ENCODE measurements at places on chromosomes 1 and 21. TPM values are rescaled to one million over a fixed set of nuclear protein-coding genes. Genes with fewer than 3 reads are reported as not detected.

GRCh38 chr1:236354330-236355147 lies 39.5 kb upstream of the EDARADD start:
- no peaks in the 10 kb centered on the region for H3K4me1 ChIP-seq
- no peaks in the 10 kb centered on the region for H3K27me3 ChIP-seq
- no peak overlapping the region for H3K4me3 ChIP-seq
- DNase-seq, result no peak
- H3K36me3 ChIP-seq, result no peaks in the 10 kb centered on the region
- no peak overlapping the region for H3K27ac ChIP-seq

DNA sequence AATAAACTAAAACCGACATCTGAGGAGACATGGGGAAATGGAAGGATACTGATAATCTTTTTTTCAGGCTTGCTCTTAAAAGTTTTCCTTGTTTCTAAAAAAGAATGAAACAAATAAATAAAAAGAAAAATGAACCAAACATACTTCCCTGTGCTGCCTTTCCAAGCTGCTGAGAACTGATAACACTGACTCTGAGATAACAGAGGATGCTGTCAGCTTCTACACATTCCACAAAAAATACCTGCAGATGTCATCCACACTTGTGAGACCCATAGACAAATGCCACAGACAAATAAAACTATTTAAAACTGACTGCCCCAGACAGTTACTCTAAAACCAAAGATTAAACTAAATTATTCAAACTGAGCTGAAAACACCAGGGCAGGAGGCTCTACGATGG lies 12.0 kb upstream of the OR6K3 start:
- no peaks in the 10 kb centered on the region for H3K36me3 ChIP-seq
- no peak for DNase-seq
- H3K27me3 ChIP-seq, result no peaks in the 10 kb centered on the region
- H3K4me3 ChIP-seq, result no peak overlapping the region
- H3K4me1 ChIP-seq, result no peaks in the 10 kb centered on the region

DNA sequence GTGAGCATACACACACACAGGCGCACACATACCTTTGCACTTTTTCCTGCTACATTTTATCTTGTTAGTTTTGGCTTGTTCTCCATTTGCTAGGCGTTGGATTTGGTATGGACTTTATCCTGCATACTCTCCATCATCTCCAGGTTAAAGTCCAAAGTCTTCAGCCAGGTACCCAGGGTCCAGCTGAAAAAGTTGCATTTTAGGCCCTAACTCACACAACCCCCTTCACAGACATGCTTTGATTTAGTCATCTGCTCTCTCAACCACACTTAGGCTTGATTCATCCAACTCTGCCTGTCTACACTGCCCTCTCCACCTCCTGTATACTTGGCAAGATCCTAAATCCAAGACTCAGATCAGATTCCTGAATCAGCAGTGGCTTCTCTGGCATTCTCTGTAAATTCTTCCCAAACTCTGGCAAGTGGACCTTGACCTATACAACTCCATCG lies 10.7 kb upstream of the LAMB3 start:
- no peak overlapping the region for H3K4me3 ChIP-seq
- H3K27ac ChIP-seq, result no peak overlapping the region
- no peak for DNase-seq
- H3K27me3 ChIP-seq, result no peaks in the 10 kb centered on the region
- no peaks in the 10 kb centered on the region for H3K36me3 ChIP-seq

GRCh38 chr1:235841938-235842545 lies 24.7 kb downstream of the LYST start:
- no peaks in the 10 kb centered on the region for H3K36me3 ChIP-seq
- peaks cover 5% of the 10 kb centered on the region for H3K4me1 ChIP-seq
- no peak for DNase-seq
- H3K27me3 ChIP-seq, result no peaks in the 10 kb centered on the region
- no peak overlapping the region for H3K4me3 ChIP-seq

DNA sequence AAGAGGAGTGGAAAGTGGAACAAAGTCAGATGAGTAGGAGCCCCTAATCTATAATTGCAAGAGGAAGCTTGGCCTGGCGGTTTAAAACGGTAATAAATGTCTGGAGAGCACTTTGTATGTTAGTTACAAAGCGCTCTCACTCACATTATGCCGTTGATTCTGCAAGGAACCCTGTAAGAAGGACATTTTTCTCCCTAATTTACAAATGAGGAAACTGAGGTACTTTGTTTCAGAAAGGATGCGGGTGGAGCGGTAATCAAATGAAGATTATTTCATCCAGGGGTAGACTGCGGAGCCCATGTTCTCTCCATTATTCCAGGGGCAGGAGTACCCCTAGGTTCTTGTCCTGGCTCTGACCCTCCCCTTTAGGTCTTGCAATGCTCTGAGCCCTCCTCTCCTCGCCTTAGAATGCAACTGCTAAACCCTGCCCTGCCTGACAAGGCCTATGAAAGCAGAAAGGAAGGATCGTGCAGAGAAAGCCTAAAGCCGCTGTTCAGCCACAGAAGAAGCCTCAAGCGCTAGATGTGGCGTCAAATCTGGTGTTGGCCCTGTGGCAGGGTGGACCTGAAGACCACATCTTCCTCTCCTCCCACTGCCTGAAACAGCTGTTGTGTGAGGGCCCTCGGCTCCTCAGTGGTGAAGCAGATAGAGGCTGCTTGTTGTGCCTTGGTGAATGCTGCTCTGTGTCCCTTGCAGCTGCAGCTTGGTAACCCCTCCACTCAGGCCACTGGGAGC lies 588 bp upstream of the PACC1 start:
- H3K36me3 ChIP-seq, result peaks cover 18% of the 10 kb centered on the region
- DNase-seq, result no peak
- peak overlapping the region; percentile 98 for H3K4me3 ChIP-seq
- peaks cover 19% of the 10 kb centered on the region for H3K4me1 ChIP-seq
- H3K27me3 ChIP-seq, result no peaks in the 10 kb centered on the region

DNA sequence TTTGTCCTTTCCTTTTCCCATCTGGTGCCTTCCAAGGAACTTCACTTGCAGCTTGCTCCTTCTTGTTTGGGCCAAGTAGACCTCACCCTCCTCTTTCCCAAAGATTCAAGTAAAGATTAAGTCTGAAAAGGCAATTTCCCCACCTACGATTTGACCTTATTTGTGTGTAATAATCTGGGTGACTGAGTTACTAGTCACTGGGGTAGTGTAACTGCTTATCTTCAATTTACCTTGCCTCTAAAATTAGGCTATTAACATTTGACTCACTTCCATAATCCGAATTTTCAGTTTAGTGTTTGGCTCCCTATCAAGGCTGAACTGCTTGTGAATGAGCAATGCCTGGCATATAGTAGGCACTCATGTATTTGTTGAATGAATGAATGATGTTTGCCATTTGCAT lies 59.6 kb downstream of the PLA2G4A start:
- no peaks in the 10 kb centered on the region for H3K4me1 ChIP-seq
- no peaks in the 10 kb centered on the region for H3K36me3 ChIP-seq
- no peak overlapping the region for H3K4me3 ChIP-seq
- H3K27ac ChIP-seq, result no peak overlapping the region
- DNase-seq, result no peak

GRCh38 chr1:33762962-33763361 lies 100.9 kb upstream of the HMGB4 start:
- no peak for DNase-seq
- no peaks in the 10 kb centered on the region for H3K36me3 ChIP-seq
- no peaks in the 10 kb centered on the region for H3K4me1 ChIP-seq

DNA sequence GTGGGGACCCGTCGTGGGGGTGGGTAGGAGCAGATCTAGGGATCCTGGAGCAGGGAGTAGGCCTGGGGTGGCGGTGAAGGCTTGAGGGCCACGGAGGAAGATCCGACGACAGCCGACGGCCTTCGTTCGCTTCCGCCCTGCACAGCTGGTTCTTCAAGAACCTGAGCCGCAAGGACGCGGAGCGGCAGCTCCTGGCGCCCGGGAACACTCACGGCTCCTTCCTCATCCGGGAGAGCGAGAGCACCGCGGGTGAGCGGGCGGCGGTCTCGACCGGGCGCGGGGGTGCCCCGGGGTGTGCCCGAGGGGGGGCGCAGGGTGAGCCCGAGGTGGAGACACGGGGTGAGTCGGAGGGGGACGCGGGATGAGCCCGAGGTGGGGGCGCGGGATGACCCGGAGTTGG lies 16.5 kb upstream of the HDAC1 start:
- H3K27ac ChIP-seq, result peak overlapping the region; percentile 79
- H3K27me3 ChIP-seq, result no peaks in the 10 kb centered on the region

DNA sequence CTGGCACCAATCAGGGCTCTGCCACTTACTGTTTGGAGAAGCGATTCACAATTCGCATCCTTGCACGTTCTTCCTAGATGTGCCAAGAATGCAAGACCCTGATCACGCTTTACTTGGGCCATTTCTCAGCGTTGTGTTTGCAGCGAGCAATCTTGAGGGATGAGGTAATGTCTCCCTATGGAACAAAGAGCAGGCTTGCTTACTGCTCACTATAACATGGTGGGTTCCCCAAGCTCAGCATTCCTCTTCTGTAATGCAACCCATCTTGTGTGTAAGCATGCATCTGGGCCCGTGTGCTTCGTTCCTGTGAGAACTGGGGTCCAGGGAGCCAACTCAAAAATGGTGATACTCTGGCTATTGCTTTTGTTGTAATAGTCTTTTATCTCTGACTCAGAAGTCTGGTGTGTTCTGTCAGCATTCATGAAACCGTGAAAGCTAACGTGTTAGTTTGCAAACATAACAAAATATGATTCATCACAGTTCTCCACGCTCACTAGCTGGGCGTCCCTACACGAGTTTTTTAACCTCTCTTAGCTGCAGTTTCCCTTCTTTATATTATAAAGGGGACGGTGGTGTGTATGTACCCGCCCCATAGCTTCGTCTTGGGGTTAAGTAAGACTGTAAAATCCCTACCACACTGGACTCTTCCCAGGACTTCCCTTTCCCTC lies 33.3 kb downstream of the DNTTIP2 start:
- DNase-seq, result no peak
- H3K36me3 ChIP-seq, result no peaks in the 10 kb centered on the region
- H3K4me3 ChIP-seq, result peak overlapping the region; percentile 90

The SMYD3 gene
- total RNA-seq, result 24.4 TPM

The OXCT2 gene
- 0.53 TPM for total RNA-seq

The SDHC gene
- total RNA-seq, result 106 TPM

The TNFRSF9 gene
- total RNA-seq, result 6.6 TPM

The ZBTB8A gene
- not detected for total RNA-seq

The LENEP gene
- total RNA-seq, result not detected
